ENCODE measurements at places on chromosomes 2 and 18. TPM values are rescaled to one million over a fixed set of nuclear protein-coding genes. Genes with fewer than 3 reads are reported as not detected.

Gene FLACC1
- not detected for total RNA-seq

Gene CDC42EP3
- 17.9 TPM for total RNA-seq

Gene CNGA3
- total RNA-seq, result not detected

Gene CXCR4
- 0.43 TPM for total RNA-seq
